ENCODE measurements at places on chromosomes 11 and 22.

DNA sequence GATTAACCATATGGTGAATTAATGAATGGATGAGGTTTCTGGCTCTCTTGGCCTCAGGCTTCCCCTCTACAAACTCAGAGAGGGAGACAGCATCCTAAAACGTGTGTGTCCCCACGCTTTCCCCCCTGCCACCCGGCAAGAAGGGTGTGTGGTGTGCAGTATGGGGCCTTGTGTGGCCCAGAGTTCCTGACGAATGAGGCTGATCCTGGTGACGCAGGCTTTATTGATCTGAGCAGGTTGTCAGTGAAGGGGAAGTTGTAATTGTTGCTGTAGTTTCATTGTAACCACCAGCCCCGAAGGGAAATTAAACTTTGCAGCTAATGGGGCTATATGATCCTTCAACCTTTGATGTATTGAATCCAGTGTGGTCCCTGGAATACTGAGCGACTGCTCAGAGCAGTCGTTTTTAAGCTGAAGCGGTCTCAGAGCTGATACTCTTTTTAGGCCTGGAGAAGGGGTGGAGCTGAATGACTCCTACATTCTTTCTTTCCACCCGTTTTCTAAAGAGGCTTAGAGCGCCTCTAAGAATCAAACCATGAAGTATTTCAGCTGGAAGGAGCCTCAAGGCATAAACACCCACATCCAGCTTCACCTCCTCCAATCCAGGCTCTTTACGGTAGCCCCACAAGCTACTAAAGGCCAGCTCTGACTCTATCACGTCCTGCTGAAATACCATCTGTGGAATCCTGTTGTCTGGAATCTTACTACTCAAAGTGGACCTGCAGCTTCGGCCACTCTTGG lies 284.7 kb downstream of the MIAT start:
- no peak for DNase-seq

- DNase-seq: no peak
These were observed at the start of gene ASCL2 for GRCh38 chr11:2270322-2271076. Gene ASCL2, minus strand, starts transcription at chr11:2270588. Its CDS starts 256 bp downstream, at chr11:2270332.

DNA sequence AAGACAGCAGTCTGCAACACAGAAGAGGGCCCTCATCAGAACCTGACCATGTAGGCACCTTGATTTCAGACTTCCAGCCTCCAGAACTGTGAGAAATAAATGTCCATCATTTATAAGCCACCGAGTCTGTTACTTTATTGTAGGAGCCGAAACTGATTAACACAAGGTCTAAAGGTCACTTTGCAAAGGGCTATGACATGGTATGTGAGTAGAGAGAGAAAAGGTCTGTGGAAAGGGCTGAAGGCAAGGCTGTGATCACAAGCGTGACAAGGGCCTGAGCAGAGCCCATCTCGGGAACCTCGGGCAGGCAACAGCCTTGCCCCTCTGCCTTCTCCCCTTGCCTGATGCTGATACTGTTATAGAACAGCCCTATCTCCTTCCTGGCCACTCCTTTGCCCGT lies 73.4 kb upstream of the TEAD1 start:
- DNase-seq: no peak

DNA sequence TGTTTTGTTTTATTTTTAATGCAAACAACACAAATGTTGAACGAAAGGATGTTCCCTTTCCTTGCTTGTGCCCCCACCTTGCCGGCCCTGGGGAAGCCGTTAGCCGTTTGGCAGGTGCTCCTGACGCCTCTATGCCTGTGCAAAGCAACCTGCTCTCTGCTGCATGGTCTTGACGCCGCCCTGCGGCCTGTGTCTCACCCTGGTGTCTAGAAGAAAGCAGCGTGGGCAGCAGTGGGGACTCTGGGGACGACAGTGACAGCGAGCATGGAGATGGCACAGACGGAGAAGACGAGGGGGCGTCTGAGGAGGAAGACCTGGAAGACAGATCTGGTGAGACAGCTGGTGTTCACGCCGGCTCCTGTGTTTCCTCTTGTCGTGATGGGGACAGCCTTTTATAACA lies 5.5 kb downstream of the PHRF1 start:
- DNase-seq: no peak

GRCh38 chr11:110283862-110284261 lies 12.6 kb downstream of the RDX start:
- no peak for DNase-seq

DNA sequence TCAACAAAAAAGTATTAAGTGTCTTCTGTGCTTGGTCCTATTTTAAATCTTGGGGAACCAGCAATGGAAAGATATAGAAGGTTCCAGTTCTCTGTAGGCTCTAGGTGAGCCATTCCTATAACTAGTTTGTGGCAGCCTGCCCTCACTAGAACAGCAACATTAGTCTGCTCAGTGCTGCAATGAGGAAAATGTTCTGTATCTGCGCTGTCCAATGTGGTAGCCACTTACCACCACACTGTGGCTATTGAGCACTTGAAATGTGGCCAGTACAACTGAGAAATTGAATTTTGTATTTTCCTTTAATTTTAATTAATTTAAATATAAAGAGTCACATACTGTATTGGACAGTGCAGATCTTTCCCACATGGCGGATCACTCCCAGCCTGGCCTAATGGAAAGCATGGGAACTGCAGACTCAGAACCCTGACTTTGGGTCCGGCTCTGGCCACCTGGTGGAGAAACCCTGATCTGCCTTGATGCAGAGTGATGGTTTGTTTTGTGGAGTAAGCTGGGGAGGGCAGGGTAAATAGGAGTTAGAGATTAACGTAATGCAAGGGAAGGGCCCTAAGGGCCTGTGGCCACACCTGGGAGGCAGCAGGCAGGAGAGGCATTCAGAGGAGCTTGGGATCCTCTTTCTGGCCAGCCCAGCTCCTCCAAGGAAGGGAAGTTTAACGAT lies 101.0 kb downstream of the ME3 start:
- DNase-seq: no peak

GRCh38 chr11:133993107-133993506 lies 36.3 kb upstream of the IGSF9B start:
- no peak for DNase-seq

- no peak for DNase-seq
These were observed 52.2 kb downstream of the NFAM1 start for GRCh38 chr22:42379966-42380537.

- no peak for DNase-seq
These were observed 1003.3 kb downstream of the TBC1D22A start for GRCh38 chr22:47765757-47766156.

- DNase-seq: no peak
These were observed 300.3 kb downstream of the ST3GAL4 start for GRCh38 chr11:126655807-126656128.

DNA sequence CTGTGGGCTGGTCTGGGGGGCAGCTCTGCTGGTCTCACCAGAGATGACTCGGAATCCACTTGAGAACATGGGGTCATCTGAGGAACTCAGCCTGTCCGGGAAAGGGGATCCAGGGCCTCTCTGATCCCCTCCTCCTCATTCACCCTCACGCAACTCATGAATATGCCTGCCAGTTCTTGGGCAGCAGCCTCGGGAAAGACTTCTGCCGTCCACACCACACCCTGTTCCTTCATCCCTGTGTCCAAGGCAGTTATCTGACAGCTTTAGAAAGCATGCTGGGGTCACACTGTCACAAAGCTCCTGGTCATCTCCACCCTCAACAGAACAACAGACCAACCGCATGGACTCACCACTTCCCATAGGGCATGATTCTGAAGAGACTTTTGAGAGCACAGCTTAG lies 88.3 kb downstream of the AMOTL1 start:
- DNase-seq: no peak

Data from NCI-H187 treated with DMSO at 0.1 percent for 48 hours (cell line).